ENCODE measurements at places on chromosomes 2 and 18.

DNA sequence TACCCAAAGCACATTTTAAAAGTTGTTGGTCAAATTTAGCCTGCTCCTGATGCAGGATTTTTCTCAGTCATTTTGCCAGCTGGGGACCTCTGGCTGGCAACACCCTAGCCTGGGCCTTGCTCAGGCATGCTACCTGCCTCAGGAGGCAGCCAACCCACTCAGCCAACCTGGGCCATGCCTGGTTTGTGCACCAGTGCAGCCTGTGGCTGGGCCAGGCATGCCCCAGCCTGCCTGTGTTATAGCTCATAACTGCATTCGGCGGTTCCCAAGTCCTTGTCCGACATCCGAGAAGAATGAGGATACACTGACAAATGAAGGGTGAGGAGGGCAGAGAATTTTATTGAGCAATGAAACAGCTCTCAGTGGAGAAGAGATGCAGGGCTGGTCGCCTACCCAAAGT lies 608.0 kb downstream of the SUCLG1 start:
- DNase-seq: no peak

GRCh38 chr2:11129598-11130449 lies 25.4 kb upstream of the SLC66A3 start:
- DNase-seq: peak; percentile 93

- no peak for DNase-seq
Observed at GRCh38 chr18:26192233-26192632, 34.0 kb upstream of the TAF4B start.

- DNase-seq: no peak
Observed at GRCh38 chr2:237524631-237525030, 37.6 kb downstream of the MLPH start.

GRCh38 chr18:44741511-44741910 lies 60.8 kb downstream of the SETBP1 start:
- no peak for DNase-seq

DNA sequence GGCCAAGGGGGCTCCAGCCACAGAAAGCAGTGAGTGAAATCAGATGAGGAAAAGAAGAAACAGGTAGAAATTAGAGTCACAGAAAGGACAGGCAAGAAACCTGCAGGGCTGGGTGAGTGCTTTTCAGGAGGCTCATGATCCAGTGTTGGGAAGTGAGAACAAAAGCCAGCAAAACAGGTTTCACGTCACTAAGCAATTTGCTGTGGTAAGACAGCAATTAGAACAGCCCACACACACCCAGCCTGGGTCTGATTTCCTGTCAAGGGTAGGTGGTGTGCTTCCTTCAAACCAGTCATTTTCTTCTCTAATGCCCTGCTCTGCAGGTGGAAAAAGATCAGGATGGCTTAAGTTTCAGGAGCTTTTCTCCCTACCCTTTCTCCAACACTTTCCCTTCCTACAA lies 52.9 kb upstream of the XDH start:
- DNase-seq: peak; percentile 26

- no peak for DNase-seq
Observed at GRCh38 chr2:68214381-68214780, 38.0 kb downstream of the PPP3R1 start.

DNA sequence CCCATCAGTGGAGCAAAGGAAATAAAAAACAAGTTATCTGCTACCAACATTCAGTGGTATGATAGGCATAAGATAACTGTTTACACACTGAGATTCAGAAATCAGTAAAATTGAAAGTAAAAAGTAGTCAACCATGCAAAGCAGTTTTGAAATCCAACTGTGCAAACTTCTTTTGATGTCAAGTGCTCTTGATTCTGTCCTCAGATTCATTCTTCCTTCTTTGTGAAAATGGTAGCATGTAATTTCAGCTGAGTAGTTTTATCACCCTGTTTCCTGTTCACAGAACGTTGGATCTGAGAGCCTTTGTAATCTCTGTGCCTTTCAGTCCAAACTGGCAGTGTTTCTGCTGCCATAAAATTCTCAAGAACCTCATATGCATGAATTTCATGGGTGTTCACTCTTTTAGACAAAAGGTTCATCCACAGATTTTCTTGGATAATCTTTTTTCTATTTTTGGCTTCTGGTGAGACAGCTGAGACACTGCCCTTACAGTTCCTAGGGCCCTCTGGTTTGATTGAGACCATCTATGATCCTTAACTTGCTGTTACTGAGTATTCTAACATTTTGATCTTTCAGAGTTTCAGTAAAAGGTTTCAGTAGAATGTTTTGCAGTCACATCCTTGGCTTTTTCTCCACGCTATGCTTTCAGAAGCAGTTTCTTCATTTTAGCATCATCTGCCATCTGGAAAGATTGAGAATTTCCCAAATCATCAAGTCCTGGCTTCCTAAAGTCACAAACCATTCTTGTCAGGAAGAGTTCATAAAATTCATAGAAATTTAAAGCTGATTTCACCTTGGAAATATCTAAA lies 272.3 kb upstream of the EPHA4 start:
- DNase-seq: no peak

DNA sequence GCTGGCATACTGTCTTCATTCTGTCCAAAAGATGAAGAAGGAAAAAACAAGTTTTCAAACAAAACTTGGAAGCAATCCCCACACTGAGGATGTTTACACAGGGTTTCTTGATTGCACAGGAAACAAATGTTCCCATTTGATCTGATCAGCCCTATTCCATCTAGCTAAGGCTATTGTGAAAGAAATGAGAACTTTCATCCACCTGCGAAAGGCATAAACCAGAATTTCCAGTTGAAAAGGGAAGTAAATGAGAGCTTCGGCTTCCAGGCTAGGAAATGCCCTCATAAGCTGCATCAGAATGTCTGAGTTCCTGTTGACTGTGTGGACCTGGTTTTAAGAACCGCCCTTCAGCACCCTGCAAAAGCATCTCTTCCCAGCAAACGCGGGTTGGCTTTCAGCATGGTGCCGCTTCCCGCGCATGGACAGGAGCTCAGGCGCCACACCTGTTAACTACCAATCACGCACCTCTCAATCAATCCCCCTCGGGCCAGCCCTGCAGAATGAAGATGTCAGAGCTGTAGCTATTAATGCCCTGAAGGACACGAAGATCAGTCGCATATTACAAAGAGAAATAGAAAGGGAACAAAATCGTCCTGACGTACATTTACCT lies 850.4 kb downstream of the GALR1 start:
- DNase-seq: no peak

GRCh38 chr2:217437290-217437870 lies 565.4 kb downstream of the TNS1 start:
- no peak for DNase-seq

DNA sequence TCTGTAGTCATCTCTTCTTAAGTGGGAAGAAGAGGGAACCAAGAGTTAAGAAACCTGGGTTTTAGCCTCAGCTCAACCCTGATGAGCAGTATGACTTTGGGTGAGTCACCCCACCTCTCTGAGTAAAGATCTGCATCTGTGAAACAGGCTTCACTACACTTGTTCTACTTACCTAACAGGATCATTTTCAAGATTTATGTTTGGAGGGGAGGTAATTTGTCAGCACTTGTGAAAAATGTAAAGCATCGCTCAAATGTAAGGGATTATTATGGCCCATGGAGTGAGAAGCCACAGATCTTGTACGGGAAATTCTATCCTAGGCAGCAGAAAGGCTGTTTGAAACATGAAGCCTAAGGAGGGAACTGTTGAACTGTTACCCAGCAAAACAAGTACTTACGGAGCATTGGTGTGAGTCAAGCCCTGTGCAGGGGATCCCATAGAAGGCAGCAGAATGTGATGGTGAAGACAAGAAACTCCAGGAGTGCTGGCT lies 160.6 kb downstream of the PRKCE start:
- no peak for DNase-seq

DNA sequence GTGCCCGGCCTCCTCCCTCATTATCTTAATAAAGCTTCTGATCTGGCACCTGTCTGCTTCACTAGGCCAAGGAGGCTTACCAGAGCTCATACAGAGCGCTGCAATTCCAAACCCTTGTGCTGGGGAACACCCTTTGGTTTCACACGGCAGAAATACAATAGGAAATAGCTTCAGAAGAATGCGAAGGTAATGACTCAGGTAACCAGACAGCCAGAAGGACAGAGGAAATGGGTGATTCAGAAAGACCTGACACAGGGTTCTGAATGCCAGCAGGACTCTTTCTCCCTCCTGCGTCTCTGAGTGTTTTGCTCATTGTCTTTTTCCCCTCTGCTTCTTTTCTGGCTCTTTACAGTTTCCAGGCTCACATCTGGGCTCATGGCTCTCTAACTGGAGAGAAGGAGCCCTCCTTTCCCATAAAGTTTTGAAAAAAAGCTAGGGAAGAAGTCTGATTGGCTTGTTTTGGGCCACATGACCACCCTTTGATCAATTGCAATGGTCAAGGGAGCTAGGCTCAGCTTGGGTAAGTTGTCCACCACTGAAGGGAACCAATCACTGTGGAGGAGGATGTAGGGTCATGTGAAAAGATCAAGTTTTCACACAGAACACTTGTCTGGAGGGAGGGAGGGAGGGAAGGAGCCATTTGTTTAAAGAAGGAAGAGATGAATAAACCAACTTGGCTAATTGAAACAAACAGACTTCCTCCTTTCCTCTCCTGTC lies 90.5 kb upstream of the UPP2 start:
- peak; percentile 28 for DNase-seq

DNA sequence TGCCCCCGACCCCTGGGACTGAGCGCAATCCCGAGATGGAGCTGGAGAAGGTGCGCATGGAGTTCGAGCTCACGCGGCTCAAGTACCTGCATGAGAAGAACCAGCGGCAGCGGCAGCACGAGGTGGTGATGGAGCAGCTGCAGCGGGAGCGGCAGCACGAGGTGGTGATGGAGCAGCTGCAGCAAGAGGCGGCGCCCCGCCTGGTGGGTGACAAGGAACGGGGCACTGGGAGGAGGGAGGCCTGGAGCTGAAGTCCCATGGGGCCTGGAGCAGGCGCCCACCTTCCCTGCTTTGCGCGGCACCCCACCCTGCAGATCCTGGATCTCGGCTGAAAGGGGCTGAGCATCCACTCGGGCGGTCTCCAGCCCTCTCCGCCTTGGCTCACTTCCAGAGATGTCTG lies 1.2 kb downstream of the TMEM247 start:
- DNase-seq: no peak

GRCh38 chr2:196435189-196435588 lies 204.3 kb upstream of the CCDC150 start:
- no peak for DNase-seq

DNA sequence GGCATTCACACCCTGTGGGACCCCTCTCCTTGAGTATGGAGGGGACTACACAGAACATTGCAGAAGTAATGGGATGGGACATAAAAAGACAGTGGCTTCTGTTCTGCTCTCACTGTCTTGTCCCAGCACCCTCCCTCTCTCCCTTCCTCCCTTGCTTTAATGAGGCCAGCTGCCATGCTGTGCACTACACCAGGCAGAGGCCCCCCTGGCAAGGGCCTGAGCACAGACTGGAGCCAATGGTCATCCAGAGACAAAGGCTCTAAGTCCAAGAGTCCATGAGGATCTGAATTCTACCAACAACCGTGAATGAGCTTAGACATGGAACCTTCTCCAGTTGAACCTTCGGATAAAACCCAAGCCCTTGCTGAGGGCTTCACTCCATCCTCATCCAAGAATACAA lies 263.0 kb downstream of the NDUFA10 start:
- DNase-seq: no peak

DNA sequence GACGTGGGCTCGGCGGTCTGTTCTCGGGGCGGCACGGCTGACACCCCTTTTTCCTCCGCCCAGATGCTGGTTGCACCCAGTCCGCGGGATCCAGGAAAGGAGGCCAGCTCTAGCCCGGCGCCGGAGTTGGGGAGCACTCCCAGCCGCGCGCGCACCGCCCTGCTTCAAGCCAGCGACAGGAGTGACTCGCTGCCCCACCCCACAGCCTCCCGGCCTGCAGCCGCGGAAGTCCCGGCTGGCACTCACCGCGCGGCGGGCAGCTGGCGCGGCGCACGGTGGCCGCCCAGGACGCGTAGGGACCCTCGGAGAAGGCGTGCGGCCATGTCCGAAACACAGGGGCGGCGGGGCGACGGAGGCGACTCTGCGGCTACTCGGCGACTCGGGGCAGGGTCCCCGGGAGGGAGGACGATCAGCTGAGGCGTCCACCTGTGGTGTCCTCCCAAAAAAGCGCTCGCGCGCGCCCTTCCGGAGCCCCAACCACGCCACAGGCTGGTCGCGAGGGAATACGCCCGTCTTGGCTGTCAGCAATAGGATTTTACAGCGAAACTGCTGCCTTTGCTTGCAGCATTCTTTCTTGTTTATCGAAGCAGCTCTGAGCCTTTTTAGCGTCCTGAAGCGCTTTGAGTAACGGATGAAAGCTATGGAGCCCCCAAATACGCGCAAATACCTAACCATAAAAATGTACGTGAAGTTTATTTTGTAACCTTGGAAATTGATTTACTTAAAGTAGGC lies at the start of gene ACADL:
Gene ACADL (minus strand): TSS at position 507 of the 732 bp plus-strand sequence. CDS start 184 bp downstream, at position 323.
- peak; percentile 81 for DNase-seq

DNA sequence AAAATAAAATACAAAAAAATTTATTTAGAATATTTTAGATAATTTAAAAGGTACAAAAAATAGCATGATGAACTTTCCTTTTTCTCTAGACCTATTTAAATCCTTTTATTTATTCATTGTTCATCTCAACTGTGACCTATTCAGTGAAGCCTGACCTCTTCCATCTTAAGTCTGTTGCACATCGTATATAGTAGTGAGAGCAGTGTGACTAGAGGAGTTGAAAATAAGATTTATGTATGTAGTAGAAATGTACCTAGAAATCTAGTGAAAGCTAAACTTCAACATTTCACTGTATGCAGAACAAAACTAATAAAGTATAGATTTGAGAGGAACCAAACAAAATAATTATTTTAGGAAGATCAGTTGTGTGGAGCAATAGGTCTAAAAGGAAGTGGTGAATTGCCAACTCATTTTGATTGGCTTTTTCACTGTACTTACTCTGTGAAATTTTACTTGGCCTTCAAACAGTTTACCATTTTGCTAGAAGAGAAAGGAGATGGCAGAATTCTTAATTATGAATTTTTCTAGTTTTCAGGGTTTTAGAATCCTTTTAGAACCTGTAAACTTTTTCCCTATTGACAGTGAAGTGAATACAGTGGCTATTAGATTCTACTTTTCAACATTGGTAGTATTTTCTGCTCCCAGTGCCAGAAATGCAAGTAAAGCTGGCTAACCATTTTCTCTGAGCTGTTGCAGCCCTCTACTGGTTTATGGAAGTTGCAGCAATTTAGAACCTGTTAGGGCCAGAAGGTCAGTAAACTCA lies 11.0 kb downstream of the ANKRD12 start:
- peak; percentile 46 for DNase-seq

DNA sequence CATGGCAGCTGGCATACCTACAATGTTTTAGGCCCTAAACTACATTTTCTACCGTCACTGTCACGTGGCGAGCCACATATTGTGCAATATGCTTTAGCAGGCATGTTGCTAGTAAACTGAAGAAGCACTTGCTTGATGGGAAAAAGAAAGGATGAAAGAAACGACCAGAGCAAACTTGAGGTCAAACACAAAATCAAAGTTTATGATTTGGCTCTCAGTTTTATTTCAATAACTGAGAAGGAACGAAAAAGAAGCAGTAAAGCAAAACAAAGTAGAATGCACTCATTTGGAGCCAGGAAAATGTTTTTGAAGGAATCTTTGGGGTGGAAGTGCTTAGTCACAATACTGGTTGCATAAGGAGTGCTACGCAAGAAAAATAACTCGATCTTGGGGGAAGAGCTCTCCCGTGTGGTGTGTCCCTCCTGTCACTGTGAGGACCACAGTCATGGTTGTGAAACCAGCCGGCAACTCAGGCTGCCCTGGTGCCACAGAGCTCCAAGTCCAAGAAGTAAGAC lies 349.8 kb downstream of the RBM43 start:
- no peak for DNase-seq
